Activated naive CD4-positive, alpha-beta T cell (primary cell): ENCODE measurements at places on chromosomes 7 and 10.

DNA sequence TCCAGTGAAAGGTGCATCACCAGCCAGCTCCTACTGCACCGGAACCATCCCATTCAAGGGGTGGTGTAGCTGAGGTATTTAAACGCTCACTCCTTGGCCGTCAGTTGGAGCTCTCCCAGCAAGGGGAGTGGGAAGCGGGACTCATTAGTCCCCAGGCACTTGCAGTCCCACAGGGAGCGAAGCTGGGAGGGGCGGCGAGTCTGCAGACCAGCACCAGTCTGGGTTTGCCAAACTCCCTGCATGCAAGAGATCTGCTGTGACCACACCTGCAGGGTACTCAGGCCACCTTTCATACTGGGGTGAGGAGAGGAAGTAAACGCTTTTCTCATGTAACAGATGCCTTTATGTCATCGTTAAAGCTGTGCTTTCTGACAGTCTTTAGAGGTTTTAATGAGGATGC is 187.9 kb downstream of the PTPRN2 start:
- DNase-seq = no peak

GRCh38 chr10:78457804-78458482 is 424.3 kb downstream of the RPS24 start:
- DNase-seq = no peak

DNA sequence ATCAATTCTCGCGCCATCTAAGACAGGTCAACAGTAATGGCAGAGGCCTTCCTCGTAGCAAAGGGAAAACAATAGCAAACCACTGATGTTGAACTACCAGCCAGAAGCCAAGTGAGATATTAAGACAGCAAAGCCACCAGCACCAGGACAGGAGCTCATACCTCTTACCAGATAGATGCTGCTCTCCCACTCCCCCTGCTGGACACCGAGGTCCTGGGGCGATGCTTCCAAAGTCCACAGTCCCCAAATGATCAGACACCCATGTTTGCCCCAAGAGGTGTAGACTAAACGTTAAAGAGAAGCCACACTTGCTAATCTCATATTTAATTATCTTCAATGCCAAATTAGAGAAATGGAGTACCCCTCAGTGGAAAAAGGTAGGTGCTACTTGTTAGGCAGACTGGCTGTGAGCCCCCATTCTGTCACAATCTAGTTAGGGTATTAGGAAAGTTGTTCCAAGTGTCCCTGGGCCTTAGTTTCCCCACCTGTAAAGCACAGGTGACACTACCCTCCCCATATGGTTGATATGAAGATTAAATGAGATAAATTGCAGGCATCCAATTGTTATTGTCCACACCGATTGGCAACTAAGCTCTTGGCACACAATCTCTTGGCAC is 39.9 kb downstream of the TOMM7 start:
- peak; percentile 47 for DNase-seq

- DNase-seq = no peak
Measured at GRCh38 chr10:47164126-47164799, 135.7 kb upstream of the GDF10 start.

- no peak for DNase-seq
Measured at GRCh38 chr7:55574051-55574717, 1.9 kb upstream of the VOPP1 start.

GRCh38 chr7:73838642-73839041 is 3.7 kb downstream of the METTL27 start:
- DNase-seq = no peak

- no peak for DNase-seq
Measured at GRCh38 chr7:37494926-37495325, 46.3 kb upstream of the ELMO1 start.

GRCh38 chr7:151481650-151482505 is 37.8 kb downstream of the RHEB start:
- no peak for DNase-seq

GRCh38 chr7:19610194-19610943 is 98.5 kb downstream of the POLR1F start:
- DNase-seq = no peak

- no peak for DNase-seq
Measured at GRCh38 chr7:144777005-144777839, 58.6 kb downstream of the TPK1 start.

GRCh38 chr7:13850185-13850752 is 139.2 kb downstream of the ETV1 start:
- DNase-seq = no peak

DNA sequence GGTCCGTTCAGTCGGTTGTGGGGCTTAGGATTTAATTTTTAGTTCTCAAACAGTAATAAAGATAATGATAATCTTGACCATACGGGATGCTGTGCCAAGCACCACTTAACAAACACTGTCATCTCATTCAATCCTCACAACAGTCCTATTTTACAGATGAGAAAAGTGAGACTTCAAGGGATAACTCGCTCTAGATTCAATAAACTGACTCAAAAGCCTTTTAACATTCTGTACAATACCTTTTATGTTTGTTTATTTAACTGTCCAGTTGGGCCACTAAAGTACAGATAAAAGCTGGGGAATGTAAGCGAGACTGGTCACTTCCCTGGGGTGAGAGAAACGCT is 437 bp upstream of the CFAP69 start:
- DNase-seq = no peak

DNA sequence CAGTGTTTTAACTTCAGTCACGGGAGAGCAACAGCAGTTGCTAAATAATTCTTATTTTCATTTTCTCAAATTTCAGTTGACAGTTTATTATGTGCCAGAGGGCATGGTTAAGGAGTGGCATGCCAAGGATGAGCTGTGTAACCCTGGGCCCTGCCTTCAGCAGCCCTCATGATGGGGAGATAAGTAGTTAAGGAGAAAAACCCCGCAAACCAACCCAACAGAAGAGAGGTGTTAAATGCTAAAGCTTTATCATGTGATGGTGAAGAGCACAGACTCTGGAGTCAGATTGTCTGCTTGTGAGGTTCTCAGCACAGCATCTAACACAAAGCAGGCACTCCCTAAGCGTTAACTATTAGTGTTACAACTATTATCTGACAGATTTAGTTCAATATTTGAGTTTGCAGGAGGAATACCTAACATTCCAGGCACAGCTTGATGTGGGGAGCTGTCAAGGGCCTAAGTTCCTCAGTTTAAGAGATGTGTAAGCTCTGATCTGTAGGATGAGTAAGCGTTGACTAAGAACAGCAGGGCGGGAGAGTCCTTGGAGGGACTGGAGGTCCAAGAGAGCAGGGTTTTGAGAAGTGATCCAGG is 29.6 kb downstream of the STAM start:
- DNase-seq = no peak

DNA sequence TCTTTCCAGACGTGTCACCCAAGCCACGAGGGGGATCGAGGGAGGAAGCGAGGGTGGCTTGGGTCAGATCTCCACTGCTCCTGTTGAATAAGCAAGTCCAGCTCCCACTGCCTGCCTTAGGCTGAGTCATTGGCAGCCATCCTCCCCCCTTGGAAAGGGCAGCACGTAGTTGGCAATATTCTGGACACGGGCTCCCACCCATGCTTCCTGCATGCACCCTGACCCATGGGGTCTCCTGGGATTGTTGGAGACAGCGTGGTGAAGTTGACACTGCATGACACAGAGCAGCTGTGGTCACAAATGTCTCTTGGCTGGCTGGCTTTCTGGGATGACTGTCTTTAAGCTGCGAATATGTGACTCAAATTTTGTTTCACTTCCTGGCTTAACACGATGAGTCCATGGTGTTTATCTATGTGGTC is 11.2 kb downstream of the BTBD16 start:
- DNase-seq = no peak

DNA sequence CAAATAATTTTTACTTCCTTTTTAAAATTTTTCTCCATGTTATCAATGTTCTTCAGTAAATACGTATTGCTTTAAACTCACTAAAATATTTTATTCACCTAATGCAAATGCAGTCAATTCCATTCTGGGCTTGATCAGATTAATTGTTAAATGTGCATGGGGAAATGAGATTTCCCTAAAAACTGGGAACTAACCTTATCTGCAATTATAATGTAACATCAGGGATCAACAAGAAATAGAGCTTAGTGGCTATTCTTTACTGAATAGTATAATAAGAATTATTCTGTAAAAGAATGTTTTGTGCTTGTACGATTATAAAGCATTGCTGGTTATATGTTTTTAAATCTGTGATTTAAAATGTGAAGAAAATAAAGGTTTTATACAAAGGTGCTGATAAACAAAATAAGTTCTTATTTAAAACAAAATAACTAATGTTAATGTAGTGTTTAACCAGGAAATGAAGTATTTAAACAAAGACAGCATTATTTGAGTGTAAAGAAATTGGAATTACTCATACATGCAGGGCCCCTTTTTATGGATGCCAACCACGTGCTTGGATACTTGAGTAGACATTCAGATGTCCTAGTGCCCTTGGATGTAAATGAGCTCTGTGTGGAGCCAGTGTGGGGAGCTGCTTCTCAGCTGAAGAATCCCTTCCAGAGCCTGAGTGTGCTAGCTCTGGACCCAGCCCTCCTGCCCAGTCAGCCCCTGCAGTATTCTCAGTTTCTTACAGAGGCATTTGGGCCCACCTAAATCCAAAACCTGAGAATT is 84.2 kb downstream of the REEP3 start:
- DNase-seq = no peak

- no peak for DNase-seq
Measured at GRCh38 chr10:119120875-119121274, 17.0 kb downstream of the DENND10 start.

DNA sequence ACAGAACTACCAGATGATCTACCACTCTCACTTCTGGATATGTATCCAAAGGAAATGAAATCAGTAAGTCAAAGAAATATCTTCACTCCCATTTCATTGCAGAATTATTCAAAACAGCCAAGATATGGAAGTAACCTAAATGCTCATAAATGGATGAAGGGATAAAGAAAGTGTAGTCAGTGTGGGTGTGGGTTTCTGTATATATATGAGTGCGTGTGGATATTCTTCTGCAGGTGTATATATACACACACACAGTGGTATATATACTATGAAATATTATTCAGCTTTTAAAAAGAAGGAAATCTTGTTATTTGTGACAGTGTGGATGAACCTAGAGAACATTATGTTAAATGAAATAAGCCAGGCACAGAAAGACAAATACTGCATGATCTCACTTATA is 48.7 kb downstream of the IMMP2L start:
- DNase-seq = no peak

GRCh38 chr7:133036289-133036688 is 45.6 kb downstream of the CHCHD3 start:
- DNase-seq = no peak

DNA sequence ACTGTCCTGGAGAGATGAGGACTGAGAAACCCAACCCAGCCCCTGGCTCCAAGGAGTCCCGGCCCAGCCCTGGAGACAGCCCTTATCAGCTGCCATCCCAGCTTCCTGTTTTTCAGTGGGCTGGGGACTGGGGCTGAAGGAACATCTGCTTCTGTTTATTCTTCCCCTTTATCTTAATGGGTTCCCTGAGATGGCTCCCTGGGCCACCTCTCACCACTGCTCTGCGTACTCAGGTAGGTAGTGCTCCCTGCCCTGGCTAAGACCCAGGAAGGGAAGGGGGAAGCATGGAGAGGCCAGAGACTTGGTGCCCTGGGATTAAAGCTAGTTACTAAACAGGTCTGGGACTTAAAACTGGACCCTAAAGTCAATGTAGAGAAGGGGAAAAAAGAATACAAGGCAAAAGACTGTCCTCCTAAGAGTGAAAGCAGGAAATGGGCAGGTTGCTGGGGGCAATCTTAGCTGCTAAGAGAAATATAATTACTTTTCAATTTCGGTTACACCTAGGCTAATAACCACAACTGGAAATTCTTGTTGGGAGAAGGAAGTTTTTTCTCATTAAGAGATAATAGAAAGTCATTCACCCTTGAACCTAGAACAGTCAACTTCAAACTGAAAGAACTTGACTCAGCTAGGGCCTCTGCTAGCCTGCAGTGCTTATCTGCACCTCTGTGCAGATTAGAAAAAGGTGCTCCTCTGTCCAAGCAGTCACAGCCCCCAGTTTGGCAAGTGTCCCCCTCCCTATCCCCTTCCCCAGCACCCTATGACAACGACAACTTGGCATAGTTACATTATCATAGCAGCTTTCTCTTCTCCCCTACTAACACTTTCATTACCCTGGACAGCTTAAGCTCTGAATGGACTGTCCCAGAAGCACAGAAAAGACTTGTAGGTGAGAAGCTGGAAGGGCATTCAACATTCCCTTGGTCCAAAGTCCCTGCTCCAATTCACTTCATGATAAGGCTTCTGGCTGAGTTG is 65.6 kb upstream of the KDM7A start:
- no peak for DNase-seq

DNA sequence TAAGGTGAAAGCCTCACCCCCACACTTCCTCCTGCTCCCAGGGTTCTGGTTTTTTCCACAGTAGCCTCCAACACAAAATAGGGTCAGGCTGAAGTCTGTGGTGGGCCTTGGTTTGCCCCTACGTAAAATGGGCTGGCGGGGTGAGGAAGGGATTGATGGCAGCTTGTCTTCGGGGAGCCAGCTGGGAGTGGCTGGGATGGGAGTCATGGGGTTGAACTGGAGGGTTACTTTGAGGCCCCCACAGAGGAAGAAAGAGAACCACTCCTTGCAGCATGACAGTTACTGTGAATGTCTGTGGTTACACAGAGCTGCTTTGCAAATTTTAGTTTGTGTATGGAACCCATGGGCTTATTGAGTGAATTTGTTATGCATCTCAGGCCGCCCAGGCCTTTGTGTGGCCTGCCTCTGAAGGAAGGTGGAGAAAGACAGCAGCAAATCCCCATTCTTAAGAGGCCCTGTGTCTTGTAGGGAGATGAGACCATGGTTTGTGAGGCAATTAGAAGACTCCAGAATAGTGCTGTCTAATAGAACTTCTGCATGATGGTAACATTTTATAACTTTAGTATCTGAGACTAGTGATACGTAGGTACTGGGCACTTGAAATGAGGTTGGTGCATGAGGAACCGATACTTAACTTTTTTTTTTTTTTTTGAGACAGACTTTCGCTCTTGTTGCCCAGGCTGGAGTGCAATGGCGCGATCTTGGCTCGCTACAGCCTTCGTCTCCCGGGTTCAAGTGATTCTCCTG is 8.1 kb downstream of the TRIM8 start:
- DNase-seq = no peak
